ENCODE measurements at places on chromosomes 4 and X. TPM values are rescaled to one million over a fixed set of nuclear protein-coding genes. Genes with fewer than 3 reads are reported as not detected.

Gene CDS1
- total RNA-seq = 21.6 TPM

Gene BTC
- 0.46 TPM for total RNA-seq

DNA sequence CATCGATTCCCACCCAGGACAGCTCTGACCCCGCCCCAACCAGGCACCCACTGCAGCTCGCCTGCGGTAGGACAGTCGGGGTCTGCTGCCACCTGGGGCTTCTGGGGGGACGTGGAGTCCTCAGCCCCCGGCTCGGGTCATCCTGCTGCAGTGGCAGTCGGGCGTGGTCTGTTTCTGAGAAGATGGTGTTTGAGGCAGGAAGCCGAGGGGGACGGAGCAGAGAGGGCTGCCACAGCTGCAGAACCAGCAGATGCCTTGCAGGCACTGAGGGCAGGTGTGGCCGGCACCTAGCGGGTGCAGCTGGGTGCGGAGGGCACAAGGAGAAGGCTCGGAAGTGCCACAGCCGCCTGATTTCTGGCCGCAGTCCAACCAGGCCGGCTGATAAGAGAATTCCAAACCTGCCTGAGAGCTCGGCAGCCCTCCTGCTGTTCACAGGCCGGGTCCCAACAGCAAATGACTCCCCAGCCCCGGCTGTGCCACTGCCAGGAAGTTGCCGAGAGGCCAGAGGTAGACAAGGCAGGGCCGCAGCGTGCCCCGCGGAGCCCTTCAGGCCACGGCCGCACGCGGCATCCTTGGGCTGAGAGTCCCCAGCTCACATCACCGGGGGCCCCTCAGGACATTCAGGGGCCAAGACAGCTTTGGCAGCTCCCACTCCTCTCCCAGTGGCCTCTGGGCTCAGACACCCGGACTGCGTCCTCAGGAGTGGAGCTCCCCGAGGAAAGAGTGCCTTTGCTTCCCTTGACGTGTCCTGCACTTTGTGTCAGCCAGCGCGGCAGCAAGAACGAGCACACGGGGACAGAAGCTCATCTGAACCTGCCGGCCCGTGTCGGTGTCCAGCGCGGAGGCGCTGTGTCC lies 9.4 kb upstream of the CPLX1 start:
- DNase-seq = no peak

Gene RHOXF2
- total RNA-seq = not detected

- DNase-seq = no peak
Measured at GRCh38 chr4:92304606-92305005, 840 bp downstream of the GRID2 start.

Gene SPIN4
- total RNA-seq = 8.0 TPM

Gene RCHY1
- 36.0 TPM for total RNA-seq

- DNase-seq = no peak
Measured at GRCh38 chr4:117134386-117134785, 49.0 kb upstream of the TRAM1L1 start.

Data from progenitor cell of endocrine pancreas (in vitro differentiated cells).